ENCODE measurements at places on chromosomes 2 and 18. TPM values are rescaled to one million over a fixed set of nuclear protein-coding genes. Genes with fewer than 3 reads are reported as not detected.

DNA sequence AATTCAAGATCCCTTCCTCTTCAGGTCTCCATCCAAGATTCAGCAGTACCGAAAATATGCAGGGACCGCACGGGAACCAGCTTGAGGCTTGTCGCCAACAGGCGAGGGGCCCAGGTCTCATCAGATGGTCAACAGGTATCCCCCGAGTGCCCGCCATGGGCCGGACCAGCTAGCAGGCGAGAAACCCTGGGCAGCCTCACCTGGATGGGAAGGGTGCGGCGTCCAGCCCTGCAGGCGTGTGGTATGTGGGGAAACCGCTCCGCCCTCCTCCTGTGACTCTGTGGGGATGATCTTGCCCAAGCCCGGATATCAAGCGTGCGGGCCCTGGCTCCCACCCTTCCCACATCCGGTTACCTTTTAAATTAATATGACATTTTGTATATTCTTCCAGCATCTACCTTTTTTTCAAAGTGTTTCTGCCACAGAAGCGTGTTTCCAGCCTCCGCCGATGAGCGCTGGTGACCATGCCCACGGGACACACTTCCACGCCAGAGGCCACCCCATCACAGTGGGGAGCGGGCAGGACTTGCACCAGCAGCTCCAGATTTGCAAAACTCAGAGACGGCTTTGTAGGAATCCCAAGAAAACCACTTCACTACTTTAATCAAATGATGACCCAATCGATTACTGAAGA lies 33.2 kb downstream of the ZNF516 start:
- H3K27me3 ChIP-seq, result no peaks in the 10 kb centered on the region
- DNase-seq, result no peak
- no peak overlapping the region for H3K27ac ChIP-seq
- H3K36me3 ChIP-seq, result peaks cover 26% of the 10 kb centered on the region
- peaks cover 38% of the 10 kb centered on the region for H3K4me1 ChIP-seq
- no peak overlapping the region for H3K4me3 ChIP-seq

DNA sequence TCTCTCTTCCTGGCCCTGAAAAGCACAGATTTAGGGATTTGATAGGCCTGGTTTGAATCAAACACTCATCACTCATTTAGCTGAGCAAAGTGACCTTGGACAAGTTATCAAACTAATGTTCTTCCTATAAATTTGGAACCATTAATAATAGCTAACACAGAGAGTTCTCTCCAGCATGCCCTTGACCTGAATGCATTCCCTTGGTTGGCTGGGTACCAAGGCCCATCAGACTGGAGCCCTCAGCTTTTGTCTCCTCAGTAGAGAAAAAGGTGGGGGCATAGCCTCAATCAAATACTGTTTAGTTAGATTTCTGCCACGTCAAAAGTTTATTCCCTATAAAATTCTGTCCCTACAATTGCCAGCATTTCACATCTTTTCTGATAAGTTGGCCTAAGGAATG lies 13.8 kb upstream of the MRPL19 start:
- no peak for DNase-seq
- peaks cover 4% of the 10 kb centered on the region for H3K27me3 ChIP-seq
- H3K27ac ChIP-seq, result no peak overlapping the region
- no peaks in the 10 kb centered on the region for H3K36me3 ChIP-seq
- H3K4me3 ChIP-seq, result no peak overlapping the region

CLK1 gene
- total RNA-seq, result 128 TPM

GRCh38 chr2:150919901-150920300 lies 341.8 kb downstream of the RBM43 start:
- H3K36me3 ChIP-seq, result no peaks in the 10 kb centered on the region
- no peaks in the 10 kb centered on the region for H3K27me3 ChIP-seq
- DNase-seq, result no peak
- peaks cover 8% of the 10 kb centered on the region for H3K4me1 ChIP-seq
- no peak overlapping the region for H3K27ac ChIP-seq

FAM237A gene
- total RNA-seq, result not detected

AMMECR1L gene
- 23.1 TPM for total RNA-seq

DNA sequence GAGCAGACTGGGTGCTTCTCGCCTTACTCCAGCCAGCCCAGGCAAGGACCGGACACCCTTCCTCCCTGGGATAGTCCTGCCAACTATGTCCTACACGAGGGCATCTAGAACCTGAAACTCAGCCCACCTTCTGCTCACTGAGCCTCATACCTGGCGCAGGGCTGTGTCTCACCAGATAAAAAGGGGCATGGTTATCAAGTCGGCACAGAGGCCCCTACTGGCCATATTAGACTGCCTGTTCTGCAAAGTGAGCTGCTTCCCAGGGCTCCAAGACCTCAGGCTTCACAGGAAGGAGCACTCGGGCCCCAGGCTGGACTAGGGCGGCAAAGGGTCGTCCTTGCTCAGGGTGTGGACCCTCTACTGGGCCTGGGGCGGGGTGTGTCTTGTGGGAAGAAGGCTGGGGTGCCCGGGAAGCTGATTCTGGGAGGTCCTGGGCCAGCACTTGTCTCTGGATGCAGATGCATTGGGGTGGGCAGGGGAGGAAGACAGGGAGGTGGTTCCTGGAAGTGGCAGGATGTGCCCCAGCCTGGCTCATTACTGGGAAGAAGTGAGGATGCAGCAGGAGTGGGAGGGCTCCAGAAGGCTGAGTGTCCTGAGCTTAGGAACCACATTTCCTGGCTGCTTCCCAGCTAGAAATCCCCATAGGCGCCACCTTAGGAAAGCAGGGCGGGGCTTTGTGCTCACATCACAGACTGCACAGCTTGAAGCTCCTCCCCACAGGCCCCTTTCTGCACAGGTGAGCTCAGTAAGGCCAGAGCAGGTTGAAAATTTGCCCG lies 19.6 kb downstream of the EHD3 start:
- H3K27me3 ChIP-seq, result no peaks in the 10 kb centered on the region
- no peak overlapping the region for H3K4me3 ChIP-seq
- peak overlapping the region; percentile 61 for H3K27ac ChIP-seq
- no peaks in the 10 kb centered on the region for H3K36me3 ChIP-seq
- peaks cover 7% of the 10 kb centered on the region for H3K4me1 ChIP-seq

- no peak overlapping the region for H3K27ac ChIP-seq
- peaks cover 34% of the 10 kb centered on the region for H3K27me3 ChIP-seq
- H3K4me3 ChIP-seq, result no peak overlapping the region
- no peaks in the 10 kb centered on the region for H3K4me1 ChIP-seq
Measured at GRCh38 chr2:45291296-45291701, 282.0 kb upstream of the SIX2 start.

GRCh38 chr2:143070704-143071103 lies 58.5 kb upstream of the ARHGAP15 start:
- H3K4me3 ChIP-seq, result no peak overlapping the region
- H3K36me3 ChIP-seq, result no peaks in the 10 kb centered on the region
- no peak for DNase-seq

FASTKD1 gene
- 45.7 TPM for total RNA-seq

DNA sequence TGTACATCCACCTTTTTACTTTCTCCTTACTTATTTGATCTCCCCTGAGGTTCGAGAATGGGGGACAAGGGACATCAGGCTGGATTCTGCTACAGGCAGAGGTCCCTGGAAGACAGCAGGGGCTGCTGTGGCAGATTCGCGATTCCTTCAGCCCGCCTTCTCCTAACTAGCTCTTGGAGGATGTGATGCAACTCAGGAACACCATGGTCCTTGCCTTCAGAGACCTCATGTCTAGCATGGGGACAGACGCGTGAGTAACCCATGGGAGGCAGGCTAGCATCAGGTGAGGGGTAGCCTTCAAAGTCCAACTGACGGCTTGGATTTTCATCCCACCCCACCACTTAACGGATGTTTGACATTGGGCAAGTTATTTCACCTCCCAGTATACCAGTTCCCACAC lies 869 bp upstream of the TCF23 start:
- no peak for DNase-seq
- H3K4me1 ChIP-seq, result no peaks in the 10 kb centered on the region
- H3K27me3 ChIP-seq, result no peaks in the 10 kb centered on the region
- H3K4me3 ChIP-seq, result no peak overlapping the region
- no peak overlapping the region for H3K27ac ChIP-seq

DNA sequence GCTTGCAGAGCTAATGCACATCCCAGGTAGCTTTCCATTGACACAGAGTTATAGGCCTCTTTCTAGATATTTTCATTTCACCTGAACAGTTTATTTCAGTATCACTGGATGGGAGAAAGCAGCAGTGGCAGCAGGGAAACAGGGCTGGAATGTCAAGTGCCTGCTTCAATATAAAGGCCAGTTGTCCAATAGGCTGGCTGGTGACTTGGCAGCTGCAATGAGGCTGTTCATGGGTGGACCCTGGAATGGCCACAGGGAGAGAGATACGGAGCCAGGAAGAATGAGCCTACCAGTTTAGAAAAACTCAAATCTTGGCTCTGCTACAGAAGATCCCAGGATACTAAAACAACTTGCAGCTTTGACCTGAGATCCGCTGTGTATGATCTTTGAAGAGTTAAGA lies 185.0 kb downstream of the BCL11A start:
- H3K36me3 ChIP-seq, result no peaks in the 10 kb centered on the region
- DNase-seq, result no peak
- H3K4me1 ChIP-seq, result peaks cover 9% of the 10 kb centered on the region
- H3K27ac ChIP-seq, result no peak overlapping the region
- H3K4me3 ChIP-seq, result no peak overlapping the region

DNA sequence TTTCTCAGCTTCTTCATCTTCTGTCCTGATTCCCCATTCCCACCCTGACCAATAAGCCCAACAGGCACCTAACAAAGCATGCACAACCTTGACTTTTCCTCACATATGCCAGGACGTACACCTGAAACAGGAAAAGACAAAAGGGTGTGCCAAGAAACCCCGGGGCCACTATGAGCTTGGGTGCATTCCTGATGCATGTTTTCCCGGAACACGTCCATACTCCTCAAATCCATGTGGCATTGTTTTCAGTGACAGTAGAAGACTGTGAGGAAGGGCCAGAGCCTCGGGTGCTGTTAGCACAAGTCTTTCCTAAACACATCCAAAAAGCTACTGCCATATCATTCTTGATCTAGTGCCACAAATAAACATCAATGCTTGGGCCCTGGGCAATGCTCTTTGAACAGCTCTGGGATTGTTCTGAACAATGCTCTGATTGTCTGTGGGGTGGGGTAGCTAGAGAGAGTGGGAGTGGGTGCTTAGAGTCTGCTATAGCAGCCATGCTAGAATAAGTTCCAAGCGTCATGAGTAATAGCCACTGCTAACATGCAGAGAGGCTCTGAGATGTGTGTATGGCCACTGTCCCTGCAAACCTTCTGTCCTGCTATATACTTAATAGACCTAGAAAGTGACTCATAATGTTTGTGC lies 181.7 kb upstream of the CRIM1 start:
- H3K36me3 ChIP-seq, result no peaks in the 10 kb centered on the region
- H3K27me3 ChIP-seq, result no peaks in the 10 kb centered on the region
- DNase-seq, result no peak
- no peak overlapping the region for H3K27ac ChIP-seq

DNA sequence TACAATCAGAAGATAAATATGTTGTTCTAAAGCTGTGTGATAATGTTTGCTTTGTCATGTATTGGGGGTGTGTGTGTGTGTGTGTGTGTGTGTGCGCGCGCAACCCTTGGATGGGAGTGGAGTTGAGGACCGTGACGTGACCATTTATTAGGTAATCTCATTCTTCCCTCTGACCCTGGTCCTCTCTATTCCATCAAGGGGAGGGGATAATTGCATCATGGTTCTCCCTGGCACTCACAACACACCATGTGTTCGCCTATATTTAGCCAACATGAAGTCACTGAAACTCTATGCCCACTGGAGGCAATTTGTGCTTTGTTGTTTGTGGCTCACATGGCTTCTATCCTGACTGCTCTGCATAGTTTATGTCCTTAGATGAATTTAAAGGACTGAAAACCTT lies 79.8 kb upstream of the LRPPRC start:
- H3K4me3 ChIP-seq, result no peak overlapping the region
- H3K27ac ChIP-seq, result no peak overlapping the region
- no peaks in the 10 kb centered on the region for H3K27me3 ChIP-seq
- H3K4me1 ChIP-seq, result no peaks in the 10 kb centered on the region
- no peak for DNase-seq

GRCh38 chr18:13813271-13813849 lies 10.6 kb upstream of the MC5R start:
- no peaks in the 10 kb centered on the region for H3K27me3 ChIP-seq
- no peaks in the 10 kb centered on the region for H3K36me3 ChIP-seq
- H3K4me1 ChIP-seq, result peaks cover 23% of the 10 kb centered on the region
- no peak overlapping the region for H3K27ac ChIP-seq

ELOA2 gene
- not detected for total RNA-seq

DNA sequence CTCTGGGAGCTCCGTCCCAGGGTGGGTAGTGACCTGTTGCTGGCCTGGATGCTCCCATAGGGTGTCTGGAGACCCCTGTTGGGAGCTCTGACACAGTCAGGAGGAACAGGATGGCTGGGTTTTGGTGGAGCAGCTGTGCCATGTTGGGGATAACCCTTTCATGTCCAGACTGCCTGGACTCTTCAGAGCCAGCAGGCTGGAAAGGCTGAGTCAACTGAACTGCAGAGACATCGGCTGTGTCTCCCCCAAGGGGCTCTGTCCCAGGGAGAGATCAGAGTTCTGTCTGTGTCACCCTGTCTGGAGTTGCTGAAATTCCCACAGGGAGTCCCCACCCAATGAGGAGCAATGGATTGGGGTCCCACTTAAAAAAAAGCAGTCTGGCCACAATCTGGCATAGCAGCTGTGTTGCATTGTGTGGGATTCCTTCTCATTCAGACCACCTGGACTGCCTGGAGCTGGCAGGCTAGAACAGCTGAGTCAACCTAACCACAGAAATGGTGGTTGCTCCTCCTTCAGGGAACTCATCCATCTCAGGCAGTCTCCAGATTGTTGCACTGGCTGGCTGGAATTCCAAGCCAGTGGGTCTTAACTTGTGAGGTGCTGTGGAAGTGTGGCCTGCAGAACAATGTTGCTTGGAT lies 37.2 kb downstream of the AGPS start:
- DNase-seq, result no peak
- H3K27ac ChIP-seq, result no peak overlapping the region
- no peaks in the 10 kb centered on the region for H3K27me3 ChIP-seq
- peaks cover 76% of the 10 kb centered on the region for H3K36me3 ChIP-seq

GRCh38 chr2:201433394-201433995 lies 17.8 kb downstream of the TRAK2 start:
- H3K4me1 ChIP-seq, result peaks cover 23% of the 10 kb centered on the region
- no peak for DNase-seq
- H3K27ac ChIP-seq, result no peak overlapping the region

PLA2R1 gene
- 1.7 TPM for total RNA-seq

DNA sequence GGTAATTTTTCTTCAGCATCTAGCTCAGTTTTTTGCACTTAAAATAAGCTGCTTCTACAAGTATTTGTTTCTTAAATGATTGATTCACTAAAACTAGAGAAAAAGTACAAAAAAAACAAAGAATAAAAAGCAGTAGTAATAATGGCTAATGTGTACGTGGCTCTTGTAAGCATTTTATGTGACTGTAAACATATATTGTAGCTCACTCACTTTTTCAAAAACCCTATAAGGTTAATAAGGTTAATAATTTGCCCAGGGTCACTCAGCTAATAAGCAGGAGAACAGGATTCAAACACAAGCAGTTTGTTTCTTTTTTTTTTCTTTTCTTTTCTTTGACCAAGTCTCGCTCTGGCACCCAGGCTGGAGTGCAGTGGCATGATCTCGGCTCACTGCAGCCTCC lies 67.5 kb downstream of the RMDN2 start:
- no peak overlapping the region for H3K27ac ChIP-seq
- no peak overlapping the region for H3K4me3 ChIP-seq
- no peak for DNase-seq
- no peaks in the 10 kb centered on the region for H3K27me3 ChIP-seq
- peaks cover 6% of the 10 kb centered on the region for H3K4me1 ChIP-seq

CPO gene
- total RNA-seq, result not detected
